Right forelimb (tissue), 1 donor: ENCODE measurements at places on chromosomes 3 and 15.

- DNase-seq, result no peak
These were observed 247.7 kb upstream of the CTNNB1 start for GRCh38 chr3:40951636-40952035.

DNA sequence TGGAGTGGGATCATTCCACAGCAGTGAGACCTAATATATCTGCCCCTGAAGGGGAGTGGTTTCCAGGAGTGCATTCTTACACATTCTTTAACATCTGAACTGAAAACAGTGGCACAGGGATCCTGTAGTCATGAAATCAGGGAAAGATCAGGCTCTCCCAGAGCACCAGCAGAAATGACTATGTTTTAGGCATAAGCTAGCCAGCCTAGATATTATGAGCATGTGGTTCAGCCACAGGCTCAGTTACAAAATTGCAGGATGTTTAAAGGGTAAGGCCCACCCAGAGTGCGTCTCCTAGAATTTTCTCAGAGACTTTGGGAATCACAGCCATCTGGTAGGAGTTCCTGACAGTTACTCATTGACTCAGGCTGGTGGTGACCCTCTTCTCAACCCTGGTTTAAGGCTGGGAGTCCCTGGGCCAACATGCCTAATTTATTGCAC, 20.9 kb downstream of the FSTL1 start:
- DNase-seq, result peak; percentile 37

- no peak for DNase-seq
These were observed 47.4 kb downstream of the ZNF717 start for GRCh38 chr3:75737831-75738493.

DNA sequence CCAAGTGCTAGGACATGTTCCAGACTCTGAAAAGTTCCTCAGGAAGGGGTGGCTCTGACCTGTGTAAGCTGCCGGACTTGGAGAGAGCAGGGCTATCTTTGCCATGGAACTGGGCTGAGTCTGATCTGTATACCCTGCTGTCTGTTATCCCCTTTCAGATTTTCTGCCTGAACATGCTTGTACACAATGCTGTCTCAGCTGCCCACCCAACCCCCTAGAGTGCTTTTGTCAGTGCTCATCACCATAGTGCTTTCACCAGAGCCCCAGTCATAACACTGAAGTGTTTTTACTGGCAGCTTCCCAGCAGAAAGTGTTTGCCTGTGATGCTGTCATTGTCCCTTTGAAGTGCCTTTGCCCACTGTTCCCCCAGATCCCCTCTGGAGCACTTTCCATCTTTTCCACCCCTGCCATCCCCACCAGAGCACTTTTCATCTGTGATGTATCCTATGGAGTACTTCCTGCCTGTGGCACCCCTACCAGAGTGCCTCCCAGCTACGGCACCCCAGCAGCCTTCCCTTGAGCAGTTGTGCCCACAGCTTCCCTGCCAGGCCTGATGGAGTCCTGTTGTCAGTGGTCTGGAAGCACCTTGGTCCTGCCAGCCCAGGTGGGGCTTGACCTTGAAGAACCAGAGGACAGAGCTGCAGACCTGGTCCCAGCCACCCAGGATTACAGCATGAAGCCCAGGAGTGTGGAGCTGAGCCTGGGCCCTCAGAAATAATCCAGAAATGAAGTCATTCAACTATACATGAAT, 397.7 kb downstream of the DIPK2A start:
- DNase-seq, result no peak

- no peak for DNase-seq
These were observed 17.3 kb downstream of the CACNA2D3 start for GRCh38 chr3:54139630-54140029.

GRCh38 chr3:122880624-122881023, 85.8 kb downstream of the SLC49A4 start:
- no peak for DNase-seq

DNA sequence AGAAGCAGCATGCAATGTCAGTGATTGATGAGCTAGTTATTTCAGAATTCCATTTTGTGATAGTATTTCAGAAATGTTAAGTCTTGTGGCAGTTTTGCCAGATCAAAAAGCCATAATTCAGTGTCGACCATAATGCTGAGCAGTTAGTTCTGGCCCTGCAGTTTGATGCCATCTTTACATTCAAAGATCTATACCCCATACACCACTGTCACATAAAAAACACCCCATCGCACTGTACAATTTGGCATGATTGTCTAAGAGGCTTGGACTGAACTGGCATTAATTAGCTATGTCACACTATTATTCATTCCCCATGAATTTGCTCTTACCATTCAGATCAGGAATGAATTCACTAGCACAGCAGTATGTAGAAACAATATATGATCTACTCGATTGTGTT, 127.7 kb upstream of the EPHA3 start:
- DNase-seq, result no peak

GRCh38 chr3:110859993-110860392, 211.6 kb upstream of the NECTIN3 start:
- DNase-seq, result no peak

GRCh38 chr3:100120012-100120411, 5.7 kb upstream of the FILIP1L start:
- no peak for DNase-seq

DNA sequence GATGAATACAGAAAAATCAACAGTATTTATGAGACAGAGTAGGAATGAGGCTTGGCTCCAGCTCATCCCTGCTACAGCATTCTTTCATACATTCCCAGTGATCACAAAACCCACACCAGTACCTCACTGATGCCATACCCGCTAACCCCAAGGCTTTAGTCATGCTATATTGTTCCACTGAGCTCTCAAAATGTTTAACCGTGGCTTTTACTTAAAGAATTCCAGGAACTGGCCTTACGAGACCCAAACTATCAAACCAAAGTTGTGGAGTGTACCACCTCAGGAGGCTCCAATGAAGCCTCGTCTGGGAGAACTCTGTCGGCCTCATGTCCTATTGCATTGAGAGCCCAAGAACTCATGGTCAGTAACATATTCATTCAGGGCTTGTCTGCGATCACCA, 278.9 kb downstream of the ULK4 start:
- DNase-seq, result no peak

- DNase-seq, result no peak
These were observed 21.2 kb downstream of the IGSF10 start for GRCh38 chr3:151439652-151440125.

GRCh38 chr15:55742498-55742926, 440 bp downstream of the PRTG start:
- DNase-seq, result no peak

DNA sequence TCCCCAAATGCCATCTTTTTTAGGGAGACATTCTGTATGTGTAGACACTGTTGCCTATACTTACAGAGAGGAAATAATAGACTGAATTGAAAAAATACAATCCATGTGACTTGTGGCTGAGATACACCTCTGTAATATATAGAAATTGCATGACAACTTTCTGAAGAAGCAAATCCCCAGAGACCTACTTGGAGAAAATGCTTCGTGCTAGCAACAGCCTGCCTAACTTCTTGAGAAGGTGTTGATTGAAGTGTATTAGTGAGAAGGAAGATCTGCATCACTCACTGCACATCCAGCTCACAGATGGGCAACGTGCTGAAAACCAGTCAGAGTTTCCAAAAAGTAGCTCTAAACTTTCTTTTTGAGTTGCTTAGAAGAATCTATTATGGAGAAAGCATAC, 404.1 kb downstream of the EPHB1 start:
- DNase-seq, result no peak

DNA sequence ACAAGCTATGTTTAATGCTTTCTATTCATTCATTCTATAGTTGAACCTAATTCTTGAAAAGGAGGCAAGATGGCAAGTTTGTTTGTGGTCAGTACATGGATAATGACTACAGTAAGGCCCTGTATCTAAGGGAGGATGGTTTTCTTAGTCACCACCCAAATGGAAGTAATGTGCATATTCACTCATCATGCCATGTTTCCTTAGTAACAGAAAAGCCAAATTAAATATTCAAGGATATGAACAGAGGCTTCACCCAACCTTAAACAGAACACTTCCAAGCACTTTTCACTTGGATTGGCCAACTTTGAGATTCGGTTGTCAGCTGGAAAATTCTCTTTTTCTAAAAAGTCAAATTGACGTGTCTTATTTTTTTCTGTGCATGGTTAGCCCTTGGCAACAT, 805.3 kb upstream of the LMCD1 start:
- DNase-seq, result no peak

- DNase-seq, result no peak
These were observed 16.5 kb upstream of the IGDCC3 start for GRCh38 chr15:65394280-65394789.

DNA sequence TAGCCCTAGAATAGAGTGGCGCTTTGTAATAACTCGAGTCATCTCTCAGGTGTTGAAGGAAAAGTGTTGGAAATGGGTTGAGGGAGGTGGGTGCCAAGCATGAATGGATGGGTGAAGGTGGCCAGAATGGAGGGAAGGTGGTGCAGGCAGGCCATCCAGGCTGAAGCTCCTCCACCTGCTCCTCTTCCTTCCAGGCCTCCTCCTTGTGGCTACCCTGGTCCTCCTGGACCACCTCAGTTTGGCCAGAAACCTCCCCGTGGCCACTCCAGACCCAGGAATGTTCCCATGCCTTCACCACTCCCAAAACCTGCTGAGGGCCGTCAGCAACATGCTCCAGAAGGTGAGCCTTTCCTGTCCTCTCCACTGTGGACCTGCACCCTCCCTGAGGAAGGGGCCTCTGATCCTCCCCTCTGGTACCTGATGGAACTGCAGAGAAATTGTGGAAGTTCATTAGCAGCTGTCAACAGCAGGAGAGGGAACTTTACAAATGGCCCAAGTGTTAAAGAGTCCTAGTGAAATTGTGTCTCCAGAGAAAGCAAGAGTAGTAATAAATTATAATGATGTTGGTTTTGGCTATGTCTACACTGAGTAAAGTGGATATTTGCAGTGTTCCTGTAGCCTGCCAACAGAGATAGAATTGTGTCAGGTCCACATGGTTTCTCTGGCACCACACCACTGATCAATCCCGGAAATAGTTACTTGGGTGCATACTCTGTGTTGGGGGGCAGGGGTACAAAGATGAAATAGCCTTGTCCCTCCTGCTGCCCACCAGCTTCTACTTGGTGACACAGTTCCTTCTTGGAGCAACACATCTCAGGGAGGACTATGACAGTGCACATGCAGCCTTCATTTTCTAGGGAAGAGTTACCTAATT, 1.6 kb downstream of the IL12A start:
- DNase-seq, result no peak

- DNase-seq, result no peak
These were observed 27.0 kb downstream of the ADIPOQ start for GRCh38 chr3:186869253-186870100.

DNA sequence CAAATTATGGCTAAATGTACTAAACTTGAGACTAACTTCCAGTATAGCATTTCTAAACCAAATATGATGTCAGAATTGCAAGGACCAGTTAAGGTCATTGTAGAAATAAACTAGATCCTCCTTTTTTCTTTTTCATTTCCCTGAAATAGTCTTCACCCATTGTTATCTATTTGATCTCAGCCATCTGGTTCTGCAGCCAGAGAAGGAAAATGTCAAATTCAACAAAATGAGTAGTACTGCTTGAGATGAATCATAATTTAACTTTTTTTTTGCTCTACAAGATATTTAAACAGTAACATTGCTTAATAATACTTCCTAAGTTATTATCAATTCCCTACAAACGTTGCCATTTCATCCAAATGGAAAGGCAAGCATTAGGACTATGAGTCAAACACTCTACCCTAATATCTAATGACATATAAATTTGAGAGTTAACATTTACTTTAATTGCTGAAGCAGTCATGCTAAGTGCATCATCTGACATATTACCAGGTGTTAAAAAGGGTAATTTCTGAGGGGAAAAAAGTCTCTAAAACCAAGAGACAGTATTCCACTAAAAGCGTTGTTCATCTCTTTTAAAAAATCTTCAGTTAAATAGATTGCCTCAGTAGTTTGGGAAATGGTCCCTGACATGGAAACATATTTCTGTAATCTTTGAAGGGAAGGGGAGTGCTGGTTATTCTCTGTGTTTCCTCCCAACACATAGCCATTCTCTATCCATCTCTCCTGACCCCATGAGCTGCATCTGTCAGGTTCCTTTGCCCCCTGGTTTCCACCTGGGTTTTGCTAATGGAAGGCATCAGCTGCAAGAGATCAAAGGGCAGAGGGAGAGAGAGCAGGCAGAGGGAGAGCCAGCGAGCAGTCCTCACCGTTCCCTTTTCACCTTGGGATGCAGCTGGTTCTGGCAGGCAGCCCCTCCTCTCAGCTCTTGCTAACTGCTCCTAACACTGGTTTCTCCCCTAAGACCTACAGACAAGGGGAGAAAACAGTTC, 138.5 kb downstream of the ARPP21 start:
- no peak for DNase-seq

- DNase-seq, result no peak
These were observed 206.7 kb upstream of the TBC1D5 start for GRCh38 chr3:17949101-17949500.

DNA sequence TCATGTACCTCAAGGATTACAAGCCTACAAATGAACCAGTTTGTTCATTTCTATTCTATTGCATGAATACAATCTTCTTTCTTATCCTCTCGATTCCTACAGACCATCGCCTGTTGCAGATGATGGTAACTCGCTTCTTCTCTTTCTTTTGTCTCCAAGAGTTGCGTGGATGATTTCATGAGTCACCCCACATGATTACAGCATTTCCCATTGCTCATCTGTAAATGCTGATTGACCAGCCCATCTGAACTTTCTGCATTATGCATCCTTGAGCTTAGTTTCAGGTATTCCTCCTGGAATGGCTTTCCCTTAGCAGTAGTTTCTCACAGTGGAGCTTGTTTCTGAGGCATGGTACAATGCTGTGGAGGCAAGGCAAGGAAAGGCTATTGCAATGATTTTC, 109.6 kb upstream of the TOPAZ1 start:
- DNase-seq, result no peak

- no peak for DNase-seq
These were observed 39.8 kb upstream of the SGO1 start for GRCh38 chr3:20225769-20226168.

GRCh38 chr15:90270502-90271150, 5.2 kb downstream of the NGRN start:
- DNase-seq, result no peak

- no peak for DNase-seq
These were observed 210.8 kb downstream of the GAP43 start for GRCh38 chr3:115834068-115834467.

DNA sequence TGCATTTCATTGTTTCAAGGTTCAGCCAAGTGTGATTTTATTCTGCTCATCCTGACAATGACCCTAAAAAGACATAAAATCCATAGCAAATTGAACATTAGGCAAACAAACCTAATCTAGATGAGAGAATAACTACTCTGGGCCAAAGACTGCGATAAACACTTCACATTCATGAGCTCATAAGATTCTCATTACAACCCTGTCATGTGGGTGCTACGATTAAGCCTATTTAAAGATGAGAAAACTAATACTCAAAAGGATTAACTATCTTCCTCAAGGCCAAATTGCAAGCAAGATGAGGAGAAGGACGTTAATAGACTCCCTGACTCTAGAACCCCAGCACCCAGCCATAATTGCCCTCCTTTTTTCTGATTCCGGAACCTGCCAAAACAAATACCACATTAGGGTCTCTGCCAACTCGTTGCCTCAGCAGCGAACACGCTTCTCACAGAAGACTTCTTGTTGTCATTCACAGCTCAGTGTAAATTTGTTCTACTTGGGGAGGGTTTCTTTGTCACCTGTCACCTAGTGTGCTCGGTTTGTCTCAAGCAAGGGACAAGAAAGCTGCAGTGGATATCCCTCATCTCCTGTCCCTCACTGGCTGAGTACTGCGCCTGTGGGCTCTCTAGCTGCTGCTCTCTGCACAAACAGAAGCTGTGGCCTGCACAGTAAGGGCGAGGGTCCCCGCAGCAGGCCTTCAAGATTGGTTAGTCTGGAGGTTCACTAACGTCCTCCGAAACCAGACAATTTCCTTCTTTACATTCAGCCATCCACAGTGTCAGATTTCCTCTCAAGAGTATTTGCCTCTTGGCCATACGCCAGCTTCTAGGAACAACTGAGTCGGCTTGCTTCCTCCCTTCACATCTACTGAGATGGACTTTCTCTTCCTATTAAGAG, 200.0 kb upstream of the UBE2E2 start:
- no peak for DNase-seq
